ENCODE measurements at places on chromosomes 1 and 21. TPM values are rescaled to one million over a fixed set of nuclear protein-coding genes. Genes with fewer than 3 reads are reported as not detected.

Gene LAPTM5
- total RNA-seq: 0.13 TPM

Gene S100A7A
- not detected for total RNA-seq

Gene TMCO1
- total RNA-seq: 190 TPM

Gene AMY1B
- not detected for total RNA-seq

Gene LAMB3
- total RNA-seq: 20.2 TPM

Gene ESRRG
- not detected for total RNA-seq

Gene ASCL5
- not detected for total RNA-seq

Gene STUM
- total RNA-seq: not detected

Gene LCE1A
- total RNA-seq: not detected

Gene NT5C1A
- not detected for total RNA-seq

Gene SCP2
- 49.4 TPM for total RNA-seq

Gene FAM163A
- not detected for total RNA-seq

Data from A549 treated with RU486 at 1 μM for 4 hours (cell line).